COLO829 (cell line): ENCODE measurements at places on chromosomes 6 and 20.

DNA sequence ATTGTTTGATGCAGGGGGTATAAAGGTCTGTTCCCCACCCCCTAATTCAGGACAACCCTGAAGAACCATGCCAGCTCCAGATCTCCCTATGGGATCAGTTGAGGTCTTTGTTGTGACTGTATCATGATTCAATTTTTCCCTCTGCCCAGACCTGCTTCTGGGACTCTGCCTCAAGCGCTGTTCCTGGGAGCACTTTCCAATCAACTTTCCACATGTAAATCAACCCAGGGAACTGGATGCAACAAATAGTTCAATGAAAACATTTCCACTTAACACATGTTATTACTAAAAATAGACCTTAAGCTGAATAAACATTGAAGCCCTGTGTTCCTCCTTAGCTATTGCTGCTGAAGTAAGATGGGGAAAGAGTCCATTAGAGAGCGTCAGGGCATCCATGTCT lies 139.5 kb downstream of the C6orf58 start:
- DNase-seq: no peak

GRCh38 chr6:169984181-169985120 lies 233.0 kb downstream of the ERMARD start:
- DNase-seq: no peak

- DNase-seq: no peak
Measured at GRCh38 chr6:12115001-12115400, 102.9 kb downstream of the HIVEP1 start.

- DNase-seq: no peak
Measured at GRCh38 chr6:150425508-150425907, 56.7 kb downstream of the IYD start.

- DNase-seq: no peak
Measured at GRCh38 chr6:143741480-143741879, 63.7 kb downstream of the PHACTR2 start.
